Bronchus fibroblast of lung (primary cell): ENCODE measurements at places on chromosomes 2 and 18. TPM values are rescaled to one million over a fixed set of nuclear protein-coding genes. Genes with fewer than 3 reads are reported as not detected.

Gene DUSP2
- 1.0 and 1.2 TPM in 2 replicates for total RNA-seq

Gene GPBAR1
- total RNA-seq: 0.17 TPM in 1 of 2 replicates, not detected in the other

Gene KCNF1
- 0.50 and 0.59 TPM in 2 replicates for total RNA-seq

Gene FAP
- total RNA-seq: 33.3 and 40.7 TPM in 2 replicates

Gene UNC80
- not detected in 2 replicates for total RNA-seq

Gene PRKAG3
- not detected in 2 replicates for total RNA-seq

Gene DSC2
- under 0.01 TPM in 1 of 2 replicates, not detected in the other for total RNA-seq

Gene CFC1B
- total RNA-seq: not detected in 2 replicates

Gene SLC30A3
- total RNA-seq: 0.15 and 0.34 TPM in 2 replicates

Gene DNER
- total RNA-seq: 3.0 and 3.4 TPM in 2 replicates

Gene ITM2C
- 65.1 and 72.7 TPM in 2 replicates for total RNA-seq

Gene ARHGEF33
- total RNA-seq: 1.5 TPM in 1 of 2 replicates, not detected in the other

Gene CMPK2
- total RNA-seq: 0.30 and 0.50 TPM in 2 replicates

Gene PSMA8
- total RNA-seq: not detected in 2 replicates

Gene YPEL5
- total RNA-seq: 22.7 and 23.8 TPM in 2 replicates

Gene GPR39
- total RNA-seq: 2.4 and 3.7 TPM in 2 replicates

Gene BOLL
- total RNA-seq: not detected in 2 replicates

Gene SERPINB13
- total RNA-seq: not detected in 2 replicates

Gene SH3BP4
- total RNA-seq: 61.0 and 62.1 TPM in 2 replicates

Gene TACR1
- not detected in 2 replicates for total RNA-seq

Gene PLCL1
- under 0.01 and 0.17 TPM in 2 replicates for total RNA-seq

Gene IL36B
- total RNA-seq: not detected in 2 replicates

Gene CACNB4
- total RNA-seq: under 0.01 and 0.15 TPM in 2 replicates

Gene FAM228A
- total RNA-seq: 0.34 and 1.5 TPM in 2 replicates

Gene SPEG
- 13.2 and 14.0 TPM in 2 replicates for total RNA-seq

Gene CDKL4
- not detected in 2 replicates for total RNA-seq

Gene SP140L
- 4.0 and 4.9 TPM in 2 replicates for total RNA-seq

Gene ARHGAP15
- total RNA-seq: not detected in 2 replicates

Gene GRB14
- 0.17 TPM in 1 of 2 replicates, not detected in the other for total RNA-seq

Gene TNS1
- 15.3 and 18.3 TPM in 2 replicates for total RNA-seq

Gene ERICH2
- not detected in 2 replicates for total RNA-seq

Gene XIRP2
- under 0.01 and 0.17 TPM in 2 replicates for total RNA-seq
